Hair follicular keratinocyte (primary cell): ENCODE measurements at places on chromosomes 3 and 15. TPM values are rescaled to one million over a fixed set of nuclear protein-coding genes. Genes with fewer than 3 reads are reported as not detected.

Gene RAD51
- 4.2 and 15.0 TPM in 2 replicates for total RNA-seq

Gene DUT
- 91.1 and 143 TPM in 2 replicates for total RNA-seq

Gene FETUB
- not detected in 2 replicates for total RNA-seq

Gene MESP2
- total RNA-seq, result 1.4 and 1.7 TPM in 2 replicates

Gene EFCC1
- not detected in 2 replicates for total RNA-seq

Gene SETD5
- 41.3 and 42.8 TPM in 2 replicates for total RNA-seq
